CD4-positive, alpha-beta T cell treated with Interleukin-12 subunit alpha and Interleukin-12 subunit beta, for 1 hour (primary cell): ENCODE measurements at places on chromosomes 6 and 20.

DNA sequence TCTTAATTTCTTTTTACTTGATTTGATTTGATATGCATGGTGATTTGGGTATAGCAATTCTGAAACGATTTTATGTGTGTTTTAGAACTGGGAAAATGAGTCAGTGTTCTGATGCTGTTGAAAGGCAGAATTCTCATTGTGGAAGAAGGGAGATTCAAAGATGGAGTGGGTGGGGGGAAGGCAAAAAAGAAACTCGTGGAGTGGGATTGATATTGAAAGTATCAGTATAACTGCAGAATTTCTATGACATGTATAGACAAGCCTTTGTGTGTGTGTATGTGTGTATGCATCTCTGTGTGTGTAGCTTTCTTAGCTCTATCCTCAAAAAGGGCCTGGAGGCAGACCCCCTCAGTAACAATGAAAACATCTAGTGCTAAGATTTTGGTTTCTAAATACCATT lies 184.3 kb upstream of the OLIG3 start:
- DNase-seq = no peak

DNA sequence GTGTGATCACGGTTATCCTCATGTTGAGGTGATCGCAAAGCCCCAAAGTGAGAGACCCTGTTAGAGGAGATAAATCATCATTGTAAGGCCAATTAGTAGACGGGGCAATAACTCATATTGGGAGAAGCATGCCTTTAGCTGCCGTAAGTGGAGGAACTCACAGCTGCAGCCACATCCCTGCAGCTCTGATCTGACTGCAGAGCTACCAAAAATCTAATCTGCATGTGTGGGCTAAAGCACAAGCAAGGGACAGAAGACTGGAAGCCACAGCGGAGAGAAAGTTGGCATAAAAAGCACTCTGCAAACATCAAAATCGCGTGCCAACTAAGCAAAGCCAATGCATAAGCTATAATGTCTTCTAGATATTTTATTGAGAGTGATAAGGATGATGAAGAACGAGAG lies 79.8 kb downstream of the TBC1D7 start:
- DNase-seq = no peak

- DNase-seq = no peak
Measured at GRCh38 chr6:56808871-56809359, 146.0 kb upstream of the BEND6 start.

DNA sequence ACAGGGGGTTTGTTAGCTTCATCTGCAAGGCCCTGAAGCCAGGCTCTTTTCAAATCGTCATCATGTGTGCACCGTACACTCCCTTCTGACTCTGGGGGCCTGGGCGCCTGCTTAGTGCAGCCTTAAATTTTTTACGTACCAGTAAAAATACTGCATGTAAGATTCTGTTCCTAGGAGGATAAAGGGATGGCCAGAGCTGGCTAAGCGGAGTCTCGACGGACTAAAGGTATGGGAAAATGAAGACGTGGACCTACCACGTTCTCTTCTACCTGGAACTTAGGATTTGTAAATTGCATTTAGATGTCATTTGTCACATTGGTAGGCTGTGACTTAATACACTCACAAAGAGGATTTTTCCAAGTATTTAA lies 149.3 kb upstream of the AFDN start:
- DNase-seq = no peak

GRCh38 chr20:48681201-48681872 lies 146.5 kb downstream of the PREX1 start:
- DNase-seq = no peak

- no peak for DNase-seq
Measured at GRCh38 chr6:26053992-26054780, 33.0 kb upstream of the HFE start.

- no peak for DNase-seq
Measured at GRCh38 chr20:573414-574296, 30.1 kb upstream of the CSNK2A1 start.

DNA sequence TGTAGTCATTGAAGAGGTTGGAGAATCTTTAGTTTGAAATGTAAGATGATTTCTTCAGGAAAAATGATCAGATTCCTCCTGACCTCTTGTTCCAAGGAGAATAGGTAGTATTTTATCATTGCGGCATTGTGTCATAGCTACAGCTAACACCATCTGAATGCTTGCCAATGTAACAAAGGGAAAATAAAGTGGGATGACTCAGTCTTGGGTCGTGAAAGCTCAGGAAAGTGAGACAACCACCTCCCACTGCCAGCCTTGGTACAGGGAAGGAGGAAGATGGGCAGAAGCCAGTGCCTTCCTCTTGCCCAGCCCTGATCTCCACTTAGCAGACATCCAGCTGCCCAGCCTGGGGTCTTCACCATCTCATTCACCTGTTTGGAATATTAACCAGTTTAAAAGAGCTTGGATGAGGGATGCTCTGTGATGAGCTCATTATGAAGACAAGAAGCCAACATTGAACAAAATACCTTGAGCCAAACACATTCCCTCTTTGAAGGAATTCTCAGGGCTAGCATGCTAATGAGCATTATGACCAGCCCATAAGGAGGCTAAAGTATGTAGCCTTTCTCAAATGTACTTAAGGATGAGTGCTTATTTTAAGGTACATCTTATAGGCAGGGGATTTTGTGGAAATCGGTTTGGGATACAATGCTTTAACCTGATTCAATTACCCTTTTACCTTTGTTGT lies 40.0 kb upstream of the APCDD1L start:
- DNase-seq = no peak

- no peak for DNase-seq
Measured at GRCh38 chr20:1975291-1975690, 18.6 kb downstream of the PDYN start.

- no peak for DNase-seq
Measured at GRCh38 chr20:48844996-48845395, 17.2 kb upstream of the PREX1 start.

DNA sequence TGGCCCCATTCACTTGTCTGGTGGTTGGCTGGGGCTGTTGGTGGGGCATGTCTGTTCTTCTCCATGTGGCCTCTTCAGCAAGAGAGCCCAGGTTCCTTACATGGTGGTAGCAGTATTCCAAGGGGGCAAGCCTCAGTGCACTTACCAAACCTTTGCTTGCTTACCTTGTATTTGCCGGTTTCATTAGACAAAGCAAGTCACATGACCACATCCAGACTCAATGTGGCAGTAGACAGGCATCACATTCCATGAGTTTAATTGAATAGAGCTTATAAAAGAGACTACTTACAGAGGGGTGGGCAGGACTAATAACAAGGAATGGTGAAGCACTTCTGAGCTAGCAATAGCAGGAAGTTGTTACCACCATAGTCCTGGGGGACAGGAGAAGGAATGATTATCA lies 78.6 kb downstream of the SNAP25 start:
- DNase-seq = no peak

DNA sequence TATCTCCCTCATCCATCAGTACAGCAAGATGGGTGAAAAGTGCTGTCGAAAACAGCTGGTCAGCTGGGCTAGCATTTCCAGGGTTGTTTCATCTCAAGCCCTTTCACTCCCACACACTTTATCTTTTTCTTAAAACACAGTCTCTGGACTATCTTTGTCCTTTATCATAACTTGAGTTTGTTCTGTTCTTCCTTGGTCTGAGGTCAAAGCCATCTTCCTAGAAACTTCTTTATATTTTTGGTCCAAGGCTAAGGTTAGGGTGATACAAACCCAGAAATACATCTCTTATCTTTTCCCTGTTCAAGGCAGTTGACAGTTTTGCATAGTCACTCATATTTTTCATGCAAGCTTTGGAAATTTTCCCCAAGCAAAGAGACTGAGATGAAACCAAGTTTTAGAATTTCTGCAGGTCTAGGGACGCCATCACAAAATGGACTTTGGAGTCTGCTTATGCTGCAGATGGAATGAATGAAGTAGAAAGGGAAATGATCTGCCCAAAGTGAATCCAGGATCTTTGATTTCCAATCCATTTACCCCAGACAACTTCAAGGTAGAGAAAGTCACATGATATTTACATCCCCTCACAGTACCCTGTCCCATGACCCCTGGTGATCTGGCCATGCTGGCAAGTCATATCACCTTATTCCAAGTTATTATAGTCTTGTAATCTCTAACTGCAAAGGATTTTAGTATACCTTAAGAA lies 297.0 kb downstream of the ZNF217 start:
- DNase-seq = no peak

DNA sequence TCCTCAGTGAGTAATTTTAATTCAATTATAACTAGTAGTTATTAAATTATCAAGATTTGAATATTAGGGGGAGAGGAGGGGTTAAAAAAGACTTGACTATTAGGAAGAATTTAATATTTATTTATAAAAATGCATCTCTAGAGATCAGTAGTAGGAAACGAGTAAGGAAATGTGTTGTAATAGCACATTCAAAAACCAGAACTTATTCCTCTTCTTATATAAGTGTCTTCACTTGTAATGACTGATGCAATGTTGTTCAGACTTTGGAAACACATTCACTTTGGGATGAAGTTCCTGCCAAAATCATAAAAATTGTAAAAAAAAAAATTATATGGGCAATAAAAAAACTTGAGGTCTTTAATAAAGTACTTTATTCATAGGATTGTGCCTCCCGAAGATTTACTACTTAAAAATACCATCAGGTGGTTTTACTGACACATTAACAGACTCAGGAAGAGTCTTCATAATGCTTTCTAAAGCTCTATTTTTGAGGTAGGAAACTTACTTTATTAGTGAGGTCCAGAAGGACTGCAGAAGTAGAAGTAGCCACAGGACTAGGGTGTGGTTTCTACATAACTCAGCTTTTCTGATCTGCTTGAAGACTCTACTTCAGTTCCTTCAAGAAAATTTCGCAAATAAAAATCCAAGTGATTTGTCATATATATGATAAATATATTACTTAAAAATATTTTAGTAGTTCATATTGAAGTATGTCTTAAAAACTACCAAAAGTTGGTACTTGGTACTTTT lies 59.8 kb downstream of the CCDC170 start:
- DNase-seq = no peak

- DNase-seq = no peak
Measured at GRCh38 chr6:41705311-41705995, 30.0 kb downstream of the TFEB start.

GRCh38 chr20:49888212-49889000 lies 26.9 kb downstream of the SPATA2 start:
- DNase-seq = peak; percentile 62

GRCh38 chr6:56742122-56742791 lies 99.6 kb upstream of the DST start:
- no peak for DNase-seq

- no peak for DNase-seq
Measured at GRCh38 chr6:38319256-38320212, 320.2 kb downstream of the BTBD9 start.

DNA sequence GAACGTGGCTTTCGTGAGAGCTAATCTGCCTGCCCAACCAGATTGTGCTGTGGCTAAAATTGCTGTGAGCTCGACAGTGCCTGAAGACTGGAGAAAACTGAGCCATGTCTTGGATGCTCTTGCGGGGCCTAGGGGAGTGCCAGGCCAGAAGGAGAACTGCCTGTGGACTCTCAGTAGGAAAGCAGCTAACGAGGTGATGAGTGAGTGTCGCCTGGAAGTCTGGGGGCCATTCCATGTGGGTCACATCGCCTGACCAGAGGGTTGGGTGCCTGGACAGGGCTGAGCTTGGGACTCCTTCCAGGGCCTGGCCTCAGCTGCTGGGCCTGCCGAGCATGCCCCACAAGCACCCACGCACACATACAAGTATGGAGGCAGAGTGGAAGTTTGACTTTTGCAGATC lies 166.5 kb downstream of the VEGFA start:
- no peak for DNase-seq

GRCh38 chr6:150312844-150313584 lies 55.8 kb upstream of the IYD start:
- no peak for DNase-seq

DNA sequence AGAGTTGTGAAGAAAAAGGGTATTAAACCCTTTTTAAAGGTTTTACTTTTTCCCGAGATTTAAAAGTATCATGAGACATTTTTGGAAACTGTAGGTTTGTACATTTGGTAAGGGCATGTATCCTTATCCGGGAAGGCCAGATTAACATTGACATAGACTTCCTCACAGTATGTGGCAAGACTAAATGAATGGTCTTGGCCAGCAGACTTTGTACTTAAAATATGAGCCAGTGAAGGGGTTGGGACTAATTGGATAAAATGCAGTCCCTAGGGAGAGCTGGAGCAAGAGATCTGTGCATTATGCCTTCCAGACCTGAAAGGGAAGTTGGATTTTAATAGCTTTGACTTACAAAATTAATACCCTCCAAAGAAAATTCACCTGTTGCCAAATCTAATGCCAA lies 60.4 kb upstream of the CCN2 start:
- no peak for DNase-seq

- DNase-seq = peak; percentile 70
Measured at GRCh38 chr20:13261460-13262301, 40.6 kb downstream of the ISM1 start.

- DNase-seq = no peak
Measured at GRCh38 chr6:149985481-149985937, 21.8 kb downstream of the ULBP1 start.

- no peak for DNase-seq
Measured at GRCh38 chr6:4939241-4939640, 64.6 kb downstream of the RPP40 start.

DNA sequence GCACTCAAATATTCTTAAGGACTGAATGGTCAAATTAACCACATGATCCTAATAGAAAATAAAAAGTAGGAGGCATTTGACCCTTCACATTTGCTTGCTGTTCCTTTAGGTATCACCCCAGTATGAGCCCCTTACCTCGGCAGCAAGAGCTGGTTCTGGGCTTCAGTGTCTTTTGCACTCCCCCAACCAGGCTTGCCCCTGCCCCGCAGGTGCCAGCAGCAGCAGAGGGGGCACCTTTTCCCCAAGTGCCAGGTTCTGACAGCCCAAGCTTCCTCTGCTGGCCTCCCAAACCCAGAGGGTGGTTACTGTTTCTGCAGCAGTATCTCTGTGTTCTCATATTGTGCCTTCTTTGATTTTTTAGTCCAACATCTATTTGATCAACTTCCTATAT lies 23.2 kb downstream of the UBE2V1 start:
- DNase-seq = no peak

GRCh38 chr6:27503436-27504030 lies 30.6 kb upstream of the ZNF184 start:
- DNase-seq = peak; percentile 89

DNA sequence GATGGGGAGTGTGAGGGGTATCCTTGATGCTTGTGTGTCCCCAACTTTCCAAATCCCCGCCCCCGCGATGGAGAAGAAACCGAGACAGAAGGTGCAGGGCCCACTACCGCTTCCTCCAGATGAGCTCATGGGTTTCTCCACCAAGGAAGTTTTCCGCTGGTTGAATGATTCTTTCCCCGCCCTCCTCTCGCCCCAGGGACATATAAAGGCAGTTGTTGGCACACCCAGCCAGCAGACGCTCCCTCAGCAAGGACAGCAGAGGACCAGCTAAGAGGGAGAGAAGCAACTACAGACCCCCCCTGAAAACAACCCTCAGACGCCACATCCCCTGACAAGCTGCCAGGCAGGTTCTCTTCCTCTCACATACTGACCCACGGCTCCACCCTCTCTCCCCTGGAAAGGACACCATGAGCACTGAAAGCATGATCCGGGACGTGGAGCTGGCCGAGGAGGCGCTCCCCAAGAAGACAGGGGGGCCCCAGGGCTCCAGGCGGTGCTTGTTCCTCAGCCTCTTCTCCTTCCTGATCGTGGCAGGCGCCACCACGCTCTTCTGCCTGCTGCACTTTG lies at the start of gene TNF:
TSS of gene TNF (plus strand) at position 231 of the 567 bp plus-strand sequence. CDS start at position 408, 177 bp downstream.
- peak; percentile 92 for DNase-seq
